ENCODE measurements at places on chromosomes 3 and 15.

- no peak for DNase-seq
Observed at GRCh38 chr15:40925863-40926658, 3.1 kb upstream of the DLL4 start.

DNA sequence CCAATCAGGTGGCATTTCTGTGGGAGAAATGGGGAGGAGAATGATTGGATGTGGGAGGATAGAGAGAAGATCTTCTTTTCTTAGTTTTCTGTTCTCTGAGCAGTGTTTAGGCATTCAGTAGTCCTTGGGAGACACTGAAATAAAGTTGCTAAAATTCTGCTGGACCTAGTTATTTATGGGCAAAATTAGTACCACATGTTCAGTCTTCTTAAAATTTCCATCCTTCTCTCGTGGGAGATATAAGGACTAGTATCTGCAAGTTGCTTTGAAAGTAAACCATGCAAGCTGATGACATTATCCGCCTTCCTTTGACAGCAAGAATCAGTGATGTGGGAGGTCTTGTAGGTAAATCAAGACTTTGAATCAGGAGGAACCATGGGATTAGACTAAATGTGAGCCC lies 19.9 kb upstream of the CHST2 start:
- no peak for DNase-seq

GRCh38 chr15:94196531-94196930 lies 34.8 kb upstream of the MCTP2 start:
- no peak for DNase-seq

DNA sequence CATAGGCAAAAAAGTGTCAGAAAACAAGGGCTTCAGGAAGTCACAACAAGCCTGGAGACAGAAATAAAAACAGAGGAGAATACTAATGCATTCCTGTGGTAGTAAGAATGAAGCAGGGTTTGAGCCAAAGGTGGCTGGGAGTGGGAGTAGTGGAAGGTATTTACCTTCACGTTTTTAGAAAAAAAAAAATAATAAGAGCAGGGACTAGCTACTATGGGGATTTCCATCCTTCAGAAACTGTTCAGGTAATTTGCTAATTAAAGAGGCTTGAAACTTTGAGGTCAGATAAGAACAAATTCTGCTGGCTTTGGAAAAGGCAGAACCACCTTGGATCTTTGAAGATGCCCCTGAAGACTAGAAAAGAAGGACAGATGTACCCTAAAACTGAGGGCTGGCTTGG lies 18.4 kb downstream of the ILDR1 start:
- DNase-seq = no peak

DNA sequence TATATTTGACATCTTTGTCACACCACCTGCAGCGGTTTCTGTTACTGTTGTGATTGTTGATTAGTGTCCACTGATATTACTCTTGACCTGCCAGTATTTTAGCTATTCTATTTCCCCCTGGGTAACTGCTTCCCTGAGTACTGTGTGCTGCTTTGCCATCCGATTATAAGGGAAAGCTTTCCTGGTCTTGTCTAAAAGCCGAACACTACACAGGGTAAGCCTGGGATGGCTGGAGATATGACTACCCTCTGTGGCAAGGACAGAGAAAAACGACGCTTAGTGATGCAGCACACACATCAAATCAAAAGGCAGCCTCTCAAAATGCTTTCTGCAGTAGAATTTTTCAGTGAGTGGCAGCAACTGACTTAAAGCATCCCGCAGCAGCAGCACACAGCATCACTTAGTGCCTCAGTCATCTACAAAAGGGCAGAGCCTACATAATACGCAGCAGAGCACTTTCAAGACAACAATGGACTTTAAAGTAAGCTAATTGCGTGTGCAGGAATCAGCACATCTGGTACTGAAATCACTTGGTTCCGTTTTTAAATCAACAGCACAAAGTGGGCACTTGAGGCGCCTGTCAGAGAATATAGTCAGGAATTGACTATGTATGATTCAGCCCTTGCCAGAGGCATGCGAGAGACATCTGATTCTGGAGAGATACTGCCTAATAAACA lies 656.3 kb upstream of the TGFBR2 start:
- DNase-seq = no peak

GRCh38 chr3:29901097-29901496 lies 620.2 kb downstream of the RBMS3 start:
- no peak for DNase-seq

- DNase-seq = no peak
Observed at GRCh38 chr3:22720596-22720995, 482.5 kb upstream of the UBE2E2 start.

- DNase-seq = no peak
Observed at GRCh38 chr15:38376081-38376480, 77.8 kb upstream of the FAM98B start.

GRCh38 chr3:189099505-189100290 lies 72.1 kb upstream of the TPRG1 start:
- DNase-seq = no peak

- DNase-seq = no peak
Observed at GRCh38 chr3:49842843-49843517, 13.4 kb downstream of the TRAIP start.

GRCh38 chr3:67558426-67558825 lies 96.0 kb downstream of the SUCLG2 start:
- no peak for DNase-seq

GRCh38 chr3:75048650-75049049 lies 434.2 kb upstream of the CNTN3 start:
- no peak for DNase-seq

DNA sequence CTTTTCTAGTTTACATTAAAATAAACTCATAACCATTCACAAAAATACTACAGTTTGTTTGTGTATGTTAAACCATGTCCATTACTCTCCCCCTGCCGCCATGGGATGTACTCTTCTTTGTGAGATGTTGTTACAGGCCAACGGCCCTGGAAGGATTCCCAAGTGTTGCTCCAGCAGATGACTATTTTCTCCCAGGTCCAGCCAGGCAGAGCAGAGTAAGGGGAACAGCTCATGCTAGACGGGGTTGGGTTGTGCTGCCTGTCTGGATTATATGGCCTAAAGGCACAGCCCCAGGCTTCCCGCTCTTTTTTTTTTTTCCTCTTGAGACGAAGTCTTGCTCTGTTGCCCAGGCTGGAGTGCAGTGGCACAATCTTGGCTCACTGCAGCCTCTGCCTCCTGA lies 24.5 kb upstream of the SLCO2A1 start:
- DNase-seq = no peak

DNA sequence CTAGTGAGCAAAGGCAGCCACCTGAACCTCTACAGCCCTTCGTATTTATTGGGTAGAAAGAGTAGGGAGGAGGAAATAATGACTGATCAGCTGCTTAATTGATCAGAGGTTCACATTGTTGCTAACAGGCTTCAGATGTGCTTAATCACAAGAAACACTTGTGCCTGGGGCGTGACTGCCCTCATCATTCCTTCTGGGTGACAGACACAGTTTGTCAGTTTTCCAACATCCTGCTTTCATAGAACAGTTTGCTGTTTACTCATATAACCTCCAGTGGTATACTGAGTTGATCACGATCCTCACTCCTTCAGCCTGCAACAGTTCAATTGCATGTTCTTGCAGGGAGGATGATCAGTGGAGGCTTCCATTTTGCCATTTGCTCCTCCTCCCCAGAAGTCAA lies 13.6 kb upstream of the CASR start:
- DNase-seq = no peak

- DNase-seq = no peak
Observed at GRCh38 chr3:81249540-81250029, 511.9 kb downstream of the GBE1 start.

DNA sequence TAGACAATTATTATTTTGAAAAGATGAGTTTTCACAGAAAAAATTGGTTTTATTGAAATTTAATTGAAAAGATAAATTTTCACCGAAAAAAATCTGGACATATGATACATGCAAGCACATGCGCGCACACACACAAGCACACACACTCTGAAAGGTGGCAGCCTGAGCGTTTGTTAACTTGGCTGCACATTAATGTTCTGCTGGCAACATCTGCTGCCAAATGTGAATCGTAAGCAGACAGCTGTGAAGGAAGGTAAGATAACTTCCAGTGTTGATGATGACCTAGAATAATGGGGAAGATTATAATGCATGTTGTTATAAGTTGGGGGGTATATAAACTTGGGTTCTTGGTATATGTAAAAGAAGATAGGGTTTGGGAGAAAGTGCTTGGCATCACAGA lies 18.4 kb upstream of the CMTM7 start:
- DNase-seq = no peak

- no peak for DNase-seq
Observed at GRCh38 chr3:111236836-111237713, 165.5 kb downstream of the NECTIN3 start.

- DNase-seq = no peak
Observed at GRCh38 chr3:180383332-180384020, 218.5 kb upstream of the TTC14 start.

Data from endothelial cell (in vitro differentiated cells).